T-helper 17 cell (primary cell): ENCODE measurements at places on chromosomes 13 and 19.

- no peak for DNase-seq
- H3K27ac ChIP-seq, result no peak overlapping the region
- no peaks in the 10 kb centered on the region for H3K36me3 ChIP-seq
- no peaks in the 10 kb centered on the region for H3K27me3 ChIP-seq
These were observed 207.8 kb downstream of the DCLK1 start for GRCh38 chr13:35923347-35923746.

GRCh38 chr13:87942205-87942604 is 271.0 kb downstream of the SLITRK5 start:
- H3K4me1 ChIP-seq, result no peaks in the 10 kb centered on the region
- no peak overlapping the region for H3K27ac ChIP-seq

DNA sequence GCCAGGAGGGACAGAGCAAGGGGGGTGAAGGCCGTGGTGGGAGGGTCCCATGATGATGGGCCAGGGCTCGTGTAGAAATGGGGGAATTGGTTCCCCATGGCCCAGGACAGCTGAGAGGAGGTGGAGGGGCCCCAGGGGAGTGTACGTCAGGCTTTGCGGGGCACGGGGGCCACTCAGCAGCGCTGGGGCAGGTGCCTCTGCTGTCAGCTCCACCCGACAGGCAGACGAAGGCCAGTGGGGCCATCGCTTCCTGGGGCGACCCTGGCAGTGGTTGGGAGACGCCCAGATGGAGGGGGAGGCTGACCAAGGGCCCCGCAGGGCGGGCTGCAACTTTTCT is 1.9 kb upstream of the TEKTIP1 start:
- peak overlapping the region; percentile 34 for H3K4me3 ChIP-seq
- H3K4me1 ChIP-seq, result peaks cover 7% of the 10 kb centered on the region
- H3K36me3 ChIP-seq, result no peaks in the 10 kb centered on the region

- H3K27me3 ChIP-seq, result no peaks in the 10 kb centered on the region
- H3K4me3 ChIP-seq, result no peak overlapping the region
- DNase-seq, result no peak
- H3K36me3 ChIP-seq, result no peaks in the 10 kb centered on the region
These were observed 1768.5 kb downstream of the PCDH9 start for GRCh38 chr13:65461590-65461989.

DNA sequence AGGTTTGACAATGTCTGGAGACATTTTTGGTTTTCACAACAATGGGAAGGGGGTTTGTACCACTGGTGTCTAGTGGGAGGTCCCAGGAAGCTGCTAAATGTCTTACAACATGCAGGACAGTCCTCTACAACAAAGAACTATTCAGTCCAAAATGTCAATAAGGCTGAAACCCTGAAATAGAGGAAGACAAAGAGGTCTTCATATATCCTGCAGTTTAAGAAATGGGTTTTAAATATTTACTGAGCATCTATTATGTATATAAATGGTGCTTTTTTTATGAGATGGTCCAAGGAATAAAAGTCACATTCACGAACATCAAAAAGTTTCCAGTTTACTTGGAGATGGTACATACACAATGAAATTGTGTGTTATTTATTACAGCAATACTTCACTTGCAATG is 107.3 kb downstream of the AKAP11 start:
- DNase-seq, result no peak
- H3K4me1 ChIP-seq, result peaks cover 9% of the 10 kb centered on the region
- no peaks in the 10 kb centered on the region for H3K27me3 ChIP-seq
- H3K4me3 ChIP-seq, result no peak overlapping the region

GRCh38 chr19:7748756-7749155 is 1.4 kb upstream of the CD209 start:
- H3K4me3 ChIP-seq, result no peak overlapping the region
- H3K27ac ChIP-seq, result peak overlapping the region; percentile 57
- no peaks in the 10 kb centered on the region for H3K36me3 ChIP-seq
- peaks cover 20% of the 10 kb centered on the region for H3K27me3 ChIP-seq
- no peak for DNase-seq
- no peaks in the 10 kb centered on the region for H3K4me1 ChIP-seq

DNA sequence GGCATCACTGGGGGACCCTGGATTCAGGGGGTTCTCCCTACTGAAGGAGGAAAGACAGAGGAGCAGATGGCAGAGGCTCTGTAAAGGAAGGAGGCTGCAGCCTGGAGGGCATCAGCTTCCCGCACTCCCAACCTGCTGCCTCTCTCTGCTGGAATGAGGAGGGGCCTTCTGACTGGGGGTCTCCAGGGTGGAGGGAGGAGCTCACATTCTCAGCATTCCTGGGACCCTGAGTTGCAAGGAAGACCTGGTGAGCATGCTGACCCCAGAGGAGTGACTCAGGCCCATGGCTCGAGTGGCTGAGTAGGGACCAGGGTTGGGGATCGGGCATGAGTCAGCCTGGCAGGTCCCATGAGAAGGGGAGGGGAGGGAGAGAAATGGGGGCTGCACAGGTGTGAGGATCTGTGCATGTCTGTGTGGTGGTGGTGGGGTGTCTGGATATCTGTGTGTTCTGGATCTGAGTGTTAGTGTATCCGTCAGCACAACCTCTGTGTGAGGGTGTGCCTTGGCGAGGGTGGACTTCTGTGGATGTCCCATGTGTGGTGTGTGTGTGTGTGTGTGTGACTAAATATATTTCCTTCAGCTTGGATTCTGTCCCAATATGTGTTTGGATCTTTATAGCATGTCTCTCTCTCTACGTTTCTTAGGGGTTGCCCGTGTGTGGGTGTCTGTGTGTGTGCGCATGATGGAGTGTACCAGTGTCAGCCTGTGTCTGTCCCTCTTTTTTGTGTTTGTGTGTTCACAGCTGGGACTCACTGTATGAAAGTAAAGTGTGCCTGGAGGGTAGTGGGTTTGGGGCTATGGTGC is 4.6 kb downstream of the AXL start:
- DNase-seq, result no peak
- peaks cover 32% of the 10 kb centered on the region for H3K4me1 ChIP-seq
- peaks cover 37% of the 10 kb centered on the region for H3K27me3 ChIP-seq
- H3K36me3 ChIP-seq, result peaks cover 8% of the 10 kb centered on the region
- H3K4me3 ChIP-seq, result no peak overlapping the region
- peak overlapping the region; percentile 75 for H3K27ac ChIP-seq

DNA sequence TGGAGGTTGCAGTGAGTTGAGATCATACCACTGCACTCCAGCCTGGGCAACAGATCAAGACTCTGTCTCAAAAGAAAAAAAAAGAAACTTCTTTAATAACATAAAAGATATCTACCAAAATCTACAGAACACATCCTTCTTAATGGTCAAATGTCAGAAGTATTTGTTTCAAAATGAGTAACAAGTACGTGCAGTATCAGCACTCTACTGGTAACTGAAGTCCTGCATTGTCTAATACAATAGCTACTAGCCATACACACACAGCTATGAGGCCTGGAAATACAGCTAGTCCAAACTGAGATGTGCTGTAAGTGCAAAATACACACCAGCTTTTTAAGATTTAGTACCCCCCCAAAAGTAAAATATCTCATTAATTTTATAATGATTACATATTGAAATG is 88.1 kb downstream of the TSC22D1 start:
- H3K27ac ChIP-seq, result no peak overlapping the region
- no peak for DNase-seq
- no peak overlapping the region for H3K4me3 ChIP-seq
- H3K4me1 ChIP-seq, result peaks cover 15% of the 10 kb centered on the region
- no peaks in the 10 kb centered on the region for H3K27me3 ChIP-seq

- H3K4me3 ChIP-seq, result no peak overlapping the region
- H3K27ac ChIP-seq, result no peak overlapping the region
- no peaks in the 10 kb centered on the region for H3K4me1 ChIP-seq
- DNase-seq, result peak; percentile 29
- H3K27me3 ChIP-seq, result peaks cover 34% of the 10 kb centered on the region
These were observed 16.2 kb upstream of the PRODH2 start for GRCh38 chr19:35828692-35829301.

DNA sequence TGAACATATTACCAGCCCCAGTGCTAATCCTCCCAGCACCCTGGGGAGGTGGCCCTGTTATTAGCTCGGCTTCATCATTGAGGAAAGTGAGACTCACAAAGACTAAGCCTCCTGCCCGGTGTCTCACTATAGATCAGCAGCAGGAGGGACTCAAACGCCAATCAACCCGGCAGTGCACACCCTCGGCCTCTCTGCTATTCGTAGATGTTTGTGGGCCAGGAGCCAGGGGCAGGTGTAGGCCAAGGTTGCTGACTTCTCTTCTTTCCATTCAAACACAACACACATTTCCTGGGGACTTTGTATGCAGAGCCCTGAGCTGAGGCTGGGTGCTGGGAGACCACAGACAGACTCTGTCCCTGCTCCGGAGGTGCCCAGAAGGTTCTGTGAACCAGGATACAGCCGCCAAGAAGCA is 9.4 kb upstream of the SBK3 start:
- peaks cover 37% of the 10 kb centered on the region for H3K27me3 ChIP-seq
- peak overlapping the region; percentile 39 for H3K27ac ChIP-seq

GRCh38 chr13:77345150-77345780 is 18.4 kb upstream of the MYCBP2 start:
- no peak for DNase-seq
- H3K4me1 ChIP-seq, result peaks cover 7% of the 10 kb centered on the region
- H3K4me3 ChIP-seq, result peak overlapping the region; percentile 55
- H3K36me3 ChIP-seq, result no peaks in the 10 kb centered on the region
- no peaks in the 10 kb centered on the region for H3K27me3 ChIP-seq

DNA sequence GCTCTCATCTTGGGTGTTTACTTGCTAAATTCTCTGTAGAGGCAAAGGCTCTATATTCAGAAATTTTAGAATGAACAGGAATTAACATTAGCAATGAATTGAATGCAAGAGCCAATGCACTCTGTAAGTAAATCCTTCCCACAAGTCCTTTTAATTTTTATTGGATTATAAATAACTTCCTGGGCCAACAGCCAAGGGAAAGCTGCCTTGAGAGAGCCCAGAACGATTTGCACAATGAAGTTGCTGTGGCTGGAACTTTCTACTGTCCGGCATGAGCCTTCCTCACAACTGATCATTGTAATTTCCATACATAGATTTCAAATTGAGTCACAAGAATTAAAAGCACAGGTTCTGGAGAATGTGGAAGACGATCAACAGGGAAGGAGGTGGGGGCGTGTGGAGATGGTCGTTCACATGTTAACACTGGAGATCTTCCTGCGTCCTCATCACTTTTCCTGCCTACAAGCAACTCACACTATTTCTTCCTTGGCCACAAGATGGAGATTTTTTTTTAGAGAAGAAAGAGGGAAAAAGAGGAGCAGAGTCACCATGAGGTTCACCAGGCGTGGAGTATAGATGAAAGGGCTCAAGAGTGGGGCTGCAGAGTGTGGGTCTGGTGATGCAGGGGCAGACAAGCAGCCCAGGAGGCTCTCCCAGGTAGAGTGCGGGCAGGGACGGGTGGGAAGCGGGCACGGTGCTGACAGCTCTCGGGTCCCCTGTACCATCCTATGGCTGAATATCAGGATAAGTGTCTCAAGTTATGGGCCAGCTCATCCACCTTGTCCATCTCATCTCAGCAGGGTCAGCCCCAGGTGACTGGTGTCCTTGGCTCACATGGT is 110.7 kb downstream of the SOX1 start:
- no peak overlapping the region for H3K4me3 ChIP-seq
- H3K27ac ChIP-seq, result no peak overlapping the region
- H3K27me3 ChIP-seq, result peaks cover 15% of the 10 kb centered on the region
- no peaks in the 10 kb centered on the region for H3K36me3 ChIP-seq
- no peak for DNase-seq

- H3K27ac ChIP-seq, result no peak overlapping the region
- H3K27me3 ChIP-seq, result peaks cover 35% of the 10 kb centered on the region
- H3K4me3 ChIP-seq, result no peak overlapping the region
- no peak for DNase-seq
- no peaks in the 10 kb centered on the region for H3K4me1 ChIP-seq
These were observed 21.7 kb downstream of the LILRB4 start for GRCh38 chr19:54684527-54684926.
